ENCODE measurements at places on chromosomes 5 and 9.

DNA sequence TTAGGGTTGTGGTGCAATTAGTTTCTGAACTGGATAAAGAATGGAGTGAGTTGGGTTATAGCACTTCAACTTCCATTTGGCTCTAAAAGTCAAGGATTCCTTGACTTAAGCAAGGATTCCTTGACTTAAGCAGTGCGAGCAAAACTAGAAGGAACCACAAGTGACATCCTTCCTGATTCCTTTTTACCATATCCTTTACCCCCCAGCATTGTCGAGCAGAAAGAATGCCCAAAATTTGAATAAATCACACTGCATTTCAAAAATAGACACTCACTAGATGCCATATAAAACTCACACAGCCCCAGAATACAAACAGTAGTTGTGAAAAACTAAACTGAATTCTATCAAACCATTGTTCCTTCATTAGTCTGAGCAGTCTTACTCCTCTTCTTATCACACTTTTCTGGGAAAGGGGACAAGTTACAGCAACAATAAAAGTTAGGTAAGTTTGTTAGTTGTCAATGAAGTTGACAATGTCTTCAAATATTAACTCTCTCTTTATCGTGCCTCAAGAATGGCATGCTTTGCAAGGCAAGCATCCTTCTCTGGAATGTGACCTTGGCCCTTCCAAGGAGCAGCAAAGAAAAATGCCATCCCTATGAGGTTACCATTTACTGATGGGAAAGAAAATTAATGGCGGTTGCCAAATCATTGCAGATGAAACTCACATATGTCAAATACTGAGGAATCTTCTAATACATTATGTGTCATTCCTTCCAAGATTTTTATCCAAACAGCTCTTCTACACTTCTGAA is 273.3 kb upstream of the ANKRD55 start:
- no peak for DNase-seq

DNA sequence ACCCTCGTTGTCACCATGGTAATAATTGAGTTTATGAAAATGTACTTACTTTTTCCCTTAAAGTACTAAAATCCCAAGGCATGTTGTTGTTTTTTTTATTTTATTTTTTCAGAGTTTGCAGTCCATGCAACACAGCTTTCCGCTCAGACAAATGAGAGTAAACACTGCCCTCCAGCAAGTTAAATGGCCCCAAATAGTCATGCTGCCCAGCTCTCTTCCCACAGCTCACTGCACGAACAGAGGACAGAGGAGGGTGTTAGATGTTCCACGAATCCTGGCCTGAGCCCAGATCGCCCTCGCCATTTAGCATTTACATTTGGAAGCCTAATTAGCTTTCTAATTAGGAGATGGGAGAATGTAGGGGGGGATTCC is 1.9 kb downstream of the NIM1K start:
- no peak for DNase-seq

DNA sequence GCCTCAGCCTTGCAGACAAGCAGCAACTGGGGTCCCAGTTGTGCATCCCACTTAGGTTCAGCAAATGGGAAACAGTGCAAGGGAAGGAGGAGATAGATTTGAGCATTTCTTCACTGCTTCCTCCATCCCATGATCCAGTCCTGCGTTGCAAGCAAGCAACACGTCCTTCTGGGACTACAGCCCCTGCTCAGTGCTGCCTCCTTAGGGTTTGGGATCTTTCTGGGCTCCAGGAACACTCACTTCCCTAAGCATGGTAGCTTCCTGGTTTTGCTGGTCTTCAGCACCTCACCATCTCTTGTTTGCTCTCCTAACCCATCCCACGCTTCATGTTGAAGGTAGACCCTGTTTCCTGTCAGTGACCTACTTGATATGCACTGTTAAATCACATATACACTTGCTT is 444.7 kb downstream of the MED10 start:
- no peak for DNase-seq

- no peak for DNase-seq
Measured at GRCh38 chr5:94945656-94946055, 327.2 kb downstream of the SLF1 start.

GRCh38 chr5:93793159-93793781 is 51.9 kb upstream of the POU5F2 start:
- DNase-seq, result no peak
